ENCODE measurements at places on chromosomes 1 and 21.

DNA sequence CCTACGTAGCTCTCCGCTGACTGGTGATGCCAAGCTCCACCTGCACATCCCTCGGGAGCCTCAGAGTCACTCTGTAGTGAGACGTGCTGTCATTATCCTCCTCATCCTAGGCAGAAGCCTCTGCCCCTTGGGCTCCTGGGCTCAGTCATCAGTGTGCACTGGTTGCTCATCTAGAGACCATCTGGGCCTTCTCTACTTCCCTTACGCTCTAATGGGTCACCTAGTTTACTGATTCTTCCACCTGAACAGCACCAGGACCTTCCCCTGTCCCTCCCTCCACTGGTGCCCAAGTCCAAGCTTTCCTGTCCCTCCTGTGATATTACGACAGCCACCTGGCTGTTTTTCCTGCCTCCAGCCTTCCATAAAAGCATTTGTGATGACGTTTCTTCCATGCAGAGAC, 136.1 kb upstream of the ERRFI1 start:
- DNase-seq = no peak

- no peak for DNase-seq
These were observed 228.0 kb upstream of the SGIP1 start for GRCh38 chr1:66305927-66306326.

GRCh38 chr1:102097451-102097850, 100.7 kb upstream of the OLFM3 start:
- DNase-seq = no peak

DNA sequence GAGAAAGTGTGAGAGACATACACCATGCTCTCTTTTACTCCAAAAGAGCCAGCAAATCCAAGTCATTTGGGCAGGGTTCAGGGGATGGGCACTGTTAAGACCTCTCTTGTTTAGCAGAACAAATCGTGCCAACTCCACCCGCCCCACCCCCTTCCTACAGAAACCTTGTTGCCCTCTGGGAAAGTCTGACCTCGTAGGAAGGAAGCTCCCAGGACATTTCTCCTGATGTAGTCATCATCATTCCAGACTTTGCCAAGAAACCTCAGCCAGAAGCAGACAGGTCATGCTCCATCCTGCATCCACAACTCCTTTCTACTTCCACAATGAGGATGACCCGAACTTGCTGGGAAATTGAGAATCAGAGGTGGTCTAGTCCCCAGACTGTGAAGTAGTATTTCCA, 57.7 kb downstream of the UBE2T start:
- DNase-seq = no peak

- DNase-seq = no peak
These were observed 177.2 kb downstream of the PLPPR4 start for GRCh38 chr1:99441299-99442095.

- no peak for DNase-seq
These were observed 42.8 kb downstream of the C8A start for GRCh38 chr1:56897150-56898004.

DNA sequence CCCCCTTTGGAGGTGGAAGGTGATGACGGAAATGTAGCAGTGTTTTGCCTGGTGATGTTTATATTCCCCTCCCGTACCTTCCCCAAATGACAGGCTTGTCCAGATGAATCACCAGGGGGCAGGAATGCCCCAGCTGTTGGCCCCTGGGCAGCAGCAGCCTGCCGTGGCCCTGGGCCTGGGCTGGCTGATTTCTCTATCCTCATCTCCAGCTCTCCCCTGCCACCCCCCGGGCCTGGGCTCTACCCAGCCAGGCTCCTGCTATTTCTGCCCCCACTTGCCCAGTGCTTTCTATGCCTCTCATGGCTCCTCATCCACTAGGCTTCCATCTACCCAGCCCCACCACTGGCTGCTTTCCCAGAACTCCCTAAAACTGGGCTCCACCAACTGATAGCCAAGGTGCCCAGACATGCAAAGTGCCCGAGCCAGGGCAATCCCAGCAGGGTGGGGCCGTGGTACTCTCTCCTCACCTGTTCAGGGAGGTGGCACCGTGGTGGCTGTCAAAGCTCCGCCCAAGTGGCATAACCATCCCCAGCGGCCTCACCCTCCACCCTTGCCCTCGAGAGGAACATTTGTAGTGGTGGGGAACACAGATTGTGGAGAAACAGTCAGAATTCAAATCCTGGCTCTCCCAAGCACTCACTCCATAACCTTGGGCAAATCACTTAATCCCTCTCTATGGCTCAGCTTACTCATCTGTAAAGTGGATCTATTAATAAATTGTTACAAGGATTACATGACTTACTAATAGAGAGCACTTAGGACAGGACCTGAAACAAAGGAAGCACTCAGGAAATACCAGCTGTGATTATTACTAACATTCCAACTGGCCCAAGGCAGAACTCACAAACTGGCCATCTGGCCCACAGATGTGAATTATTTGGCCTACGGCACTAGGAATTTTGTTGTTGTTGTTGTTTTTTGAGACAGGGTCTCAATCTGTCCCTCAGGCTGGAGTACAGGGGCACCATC, 12.8 kb upstream of the ECE1 start:
- no peak for DNase-seq

GRCh38 chr21:31470896-31471694, 127.0 kb upstream of the TIAM1 start:
- no peak for DNase-seq

- DNase-seq = no peak
These were observed 17.4 kb downstream of the CNST start for GRCh38 chr1:246583448-246584185.
